Activated naive CD8-positive, alpha-beta T cell treated with anti-CD3 and anti-CD28 coated beads, Interleukin-2, amount 50 U/mL, for 16 hours (primary cell): ENCODE measurements at places on chromosomes 13 and 19.

DNA sequence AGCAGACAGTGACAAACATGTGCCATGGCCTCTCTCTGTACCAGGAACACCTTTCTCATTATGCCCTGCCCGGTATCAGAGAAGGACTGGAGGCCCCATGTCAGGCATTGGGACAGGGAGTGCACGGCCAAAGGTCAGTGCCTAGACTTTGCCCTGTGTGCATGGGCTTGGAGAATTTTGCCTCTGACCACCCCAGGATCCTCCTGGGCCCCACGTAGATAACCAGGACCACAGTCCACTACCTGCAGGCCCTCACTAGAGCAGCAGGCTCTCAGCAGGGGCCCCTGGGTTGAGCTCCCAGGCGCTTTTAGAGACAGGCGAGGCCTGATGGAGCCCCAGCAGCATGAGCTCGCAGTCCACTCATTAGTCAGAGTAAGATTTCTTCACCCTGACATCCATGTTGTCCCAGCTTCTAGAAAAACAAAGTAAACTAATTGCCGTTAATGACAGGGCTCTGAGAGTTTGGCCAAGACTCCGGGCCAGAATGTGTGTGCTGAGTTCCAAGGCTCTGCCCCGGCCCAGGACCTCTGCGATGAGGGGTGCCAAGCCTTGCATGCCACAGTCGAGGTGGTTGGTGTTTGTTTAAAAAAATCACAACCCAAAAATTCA, 42.7 kb downstream of the CAPN12 start:
- DNase-seq = no peak

DNA sequence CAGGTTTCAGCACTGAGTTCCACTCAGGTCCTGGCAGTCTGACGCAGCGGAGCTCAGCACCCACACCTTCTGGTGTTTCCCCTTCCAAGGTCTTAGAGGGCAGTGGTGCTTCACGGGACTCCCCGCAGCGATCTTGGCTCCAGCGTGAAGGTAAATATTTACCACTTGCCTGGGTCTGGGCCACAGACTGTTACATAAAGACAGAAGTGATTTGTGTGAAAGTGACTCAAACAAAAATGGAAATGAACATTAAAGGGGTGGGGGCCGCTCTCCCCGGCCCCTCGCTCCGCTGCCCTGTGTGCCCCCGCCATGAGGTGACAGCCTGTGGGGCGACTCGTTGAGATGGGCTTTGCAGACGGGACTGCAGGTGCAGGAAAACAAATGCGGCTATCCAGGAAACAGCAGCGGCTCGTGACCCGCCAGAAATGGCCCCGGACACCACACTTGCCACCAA, 55.0 kb downstream of the GGACT start:
- no peak for DNase-seq

DNA sequence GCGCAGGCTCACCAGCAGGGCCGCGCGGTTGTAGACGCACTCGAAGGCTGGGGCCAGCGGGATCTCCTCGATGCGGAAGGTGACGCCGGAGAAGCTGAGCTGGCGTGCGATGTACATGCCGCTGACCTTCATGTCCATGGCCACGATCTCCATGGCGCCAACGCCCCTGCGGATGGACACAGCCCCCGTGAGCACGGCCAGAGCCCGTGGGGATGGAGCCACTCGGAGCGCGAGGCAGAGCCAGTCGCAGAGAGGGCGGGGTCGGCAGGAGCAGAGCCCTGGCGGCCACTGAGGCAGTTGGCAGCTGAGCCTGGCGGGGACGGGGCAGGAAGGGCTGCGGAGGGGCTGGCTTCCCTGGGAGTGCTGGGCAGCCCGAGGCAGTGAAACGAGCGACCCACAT, 15.2 kb downstream of the GPX4 start:
- DNase-seq = no peak

GRCh38 chr19:19485161-19485997, 30.0 kb downstream of the TSSK6 start:
- no peak for DNase-seq

- DNase-seq = no peak
These were observed 29.1 kb upstream of the POP4 start for GRCh38 chr19:29576761-29577648.

GRCh38 chr13:25982907-25983306, 68.9 kb downstream of the SHISA2 start:
- DNase-seq = no peak

- DNase-seq = no peak
These were observed 13.3 kb upstream of the CACNG6 start for GRCh38 chr19:53977991-53978731.

DNA sequence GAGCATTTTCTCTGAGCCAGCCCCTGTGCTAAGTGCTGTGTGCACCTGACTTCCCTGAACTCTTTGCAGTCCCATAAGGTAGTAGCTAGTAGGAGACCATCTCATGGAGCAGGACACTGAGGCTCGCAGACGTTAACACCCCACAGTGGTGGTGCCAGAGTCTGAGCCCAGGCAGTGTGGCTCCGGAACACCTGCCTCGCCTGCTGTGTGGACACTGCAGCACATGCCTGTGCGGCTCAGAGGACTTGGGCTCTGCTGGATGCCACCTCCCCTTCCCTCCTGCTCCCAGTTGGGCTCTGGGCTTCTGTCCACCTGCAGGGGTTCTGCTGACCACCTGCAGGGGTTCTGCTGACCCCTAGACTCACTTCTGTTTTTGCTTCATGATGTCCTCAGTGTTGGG, 27.0 kb upstream of the SIGLEC11 start:
- DNase-seq = no peak

GRCh38 chr19:42093505-42093904, 17.5 kb downstream of the ZNF574 start:
- no peak for DNase-seq

DNA sequence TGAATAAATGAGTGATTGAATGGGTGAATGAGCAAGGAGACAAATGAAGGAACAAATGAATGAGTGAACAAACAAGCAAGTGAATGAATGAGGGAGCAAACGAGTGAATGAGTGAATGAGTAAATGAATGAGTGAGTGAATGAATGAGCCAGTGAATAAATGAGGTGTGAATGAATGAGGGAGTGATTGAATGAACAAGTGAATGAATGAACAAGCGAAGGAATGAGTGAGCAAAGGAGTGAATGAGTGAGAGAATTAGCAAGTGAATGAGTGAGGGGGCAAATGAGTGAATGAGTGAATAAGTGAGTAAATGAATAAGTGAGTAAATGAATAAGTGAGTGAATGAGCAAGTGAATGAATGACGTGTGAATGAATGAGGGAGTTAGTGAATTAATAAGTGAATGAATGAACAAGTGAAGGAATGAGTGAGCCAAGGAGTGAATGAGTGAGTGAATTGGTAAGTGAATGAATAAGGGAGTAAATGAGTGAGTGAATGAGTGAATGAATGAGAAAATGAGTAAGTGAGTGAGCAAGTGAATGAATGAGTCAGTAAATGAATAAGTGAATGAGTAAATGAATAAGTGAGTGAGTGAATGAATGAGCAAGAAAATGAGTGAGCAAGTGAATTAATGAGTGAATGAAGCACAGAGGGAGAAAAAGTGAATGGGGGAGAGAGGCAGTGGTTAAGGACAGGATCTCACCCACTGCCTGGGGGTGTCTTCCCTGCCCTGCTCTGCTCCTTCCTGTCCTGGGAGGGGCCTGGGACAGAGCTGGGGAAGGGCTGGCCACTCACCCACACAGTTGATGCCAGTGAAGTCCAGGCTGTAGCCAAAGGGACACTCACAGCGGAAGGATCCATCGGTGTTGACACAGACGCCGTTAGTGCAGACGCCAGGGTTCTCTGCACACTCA, 36.4 kb downstream of the CCL25 start:
- no peak for DNase-seq

GRCh38 chr19:45973553-45974338, at the start of gene NOVA2:
TSS of gene NOVA2 (minus strand) at chr19:45973865. CDS start at chr19:45973351, 514 bp downstream.
- no peak for DNase-seq

DNA sequence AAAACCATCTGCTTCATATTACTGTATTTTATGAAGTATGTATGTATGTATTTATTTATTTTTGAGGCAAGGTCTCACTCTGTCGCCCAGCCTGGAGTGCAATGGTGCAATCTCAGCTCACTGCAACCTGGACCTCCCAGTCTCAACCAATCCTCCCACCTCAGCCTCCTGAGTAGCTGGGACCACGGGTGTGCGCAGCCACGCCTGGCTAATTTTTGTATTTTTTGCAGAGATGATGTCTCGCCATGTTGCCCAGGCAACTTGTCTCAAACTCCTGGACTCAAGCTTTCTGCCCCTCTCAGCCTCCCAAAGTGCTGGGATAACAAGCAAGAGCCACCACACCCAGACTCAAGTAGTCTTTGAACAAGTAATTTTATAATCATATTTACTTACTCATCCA, 5.5 kb downstream of the KATNAL1 start:
- DNase-seq = no peak

DNA sequence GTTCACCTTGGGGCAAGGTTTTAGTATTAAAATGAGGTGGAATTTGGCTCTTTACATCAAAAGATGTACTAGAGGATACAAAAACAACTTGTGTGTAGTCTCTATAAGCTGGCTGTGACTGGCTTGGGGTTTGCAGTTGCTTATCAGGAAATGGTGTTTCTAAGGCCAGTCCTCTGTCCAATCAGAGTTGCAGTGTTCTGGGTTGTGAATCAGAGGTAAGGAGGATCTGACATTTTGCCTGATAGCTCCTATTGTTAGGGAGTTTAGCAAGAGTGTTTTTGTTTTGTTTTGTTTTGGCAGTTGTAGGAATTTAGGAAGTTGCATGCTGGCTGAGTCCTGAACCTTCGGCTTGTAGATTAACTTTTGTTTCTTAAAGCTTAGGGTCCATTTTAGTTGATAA, 20.1 kb upstream of the ESD start:
- DNase-seq = no peak

GRCh38 chr13:89865164-89866064, 1482.1 kb upstream of the MIR17HG start:
- DNase-seq = no peak

DNA sequence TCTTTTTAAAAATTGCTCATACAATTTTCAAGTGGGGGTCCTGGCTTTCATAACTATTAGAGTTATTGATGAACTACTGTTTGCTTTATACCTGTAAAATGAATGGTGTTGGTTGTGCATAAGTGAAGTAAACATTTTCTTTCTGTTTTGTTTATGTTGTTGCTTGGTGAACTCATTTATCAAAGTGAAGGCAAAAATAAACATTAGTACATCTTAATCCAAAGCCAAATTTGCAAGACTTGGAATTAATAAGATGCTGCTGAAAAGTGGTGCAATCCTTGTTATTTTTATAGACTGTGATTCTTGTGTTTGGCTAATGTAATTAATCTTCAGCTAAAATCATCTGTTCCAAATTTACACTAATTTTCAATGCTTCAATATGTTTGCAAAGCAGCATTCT, 24.4 kb upstream of the DCT start:
- no peak for DNase-seq

GRCh38 chr13:34561033-34561432, 381.0 kb upstream of the NBEA start:
- no peak for DNase-seq

- DNase-seq = peak; percentile 55
These were observed 5.7 kb downstream of the JAK3 start for GRCh38 chr19:17841810-17842662.

DNA sequence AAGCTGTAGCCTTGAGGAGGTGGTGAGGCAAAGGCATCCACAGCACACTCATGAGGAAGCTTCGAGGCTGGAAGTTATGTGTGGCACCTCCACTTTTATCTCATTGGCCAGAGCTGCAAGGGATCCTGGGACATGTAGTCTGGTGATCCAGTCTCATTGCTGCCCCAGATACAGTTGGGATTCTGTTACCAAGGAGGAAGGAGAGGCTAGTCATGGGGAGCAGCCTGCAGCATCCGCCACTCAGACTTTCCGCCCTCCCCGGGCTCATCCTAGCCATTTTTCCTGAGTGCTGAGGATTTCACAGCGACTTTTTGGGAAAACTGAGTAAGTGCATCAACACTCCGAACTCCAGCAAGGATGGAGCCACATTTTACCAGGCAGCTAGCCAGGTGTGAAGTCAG, 74.4 kb downstream of the DPF1 start:
- no peak for DNase-seq

DNA sequence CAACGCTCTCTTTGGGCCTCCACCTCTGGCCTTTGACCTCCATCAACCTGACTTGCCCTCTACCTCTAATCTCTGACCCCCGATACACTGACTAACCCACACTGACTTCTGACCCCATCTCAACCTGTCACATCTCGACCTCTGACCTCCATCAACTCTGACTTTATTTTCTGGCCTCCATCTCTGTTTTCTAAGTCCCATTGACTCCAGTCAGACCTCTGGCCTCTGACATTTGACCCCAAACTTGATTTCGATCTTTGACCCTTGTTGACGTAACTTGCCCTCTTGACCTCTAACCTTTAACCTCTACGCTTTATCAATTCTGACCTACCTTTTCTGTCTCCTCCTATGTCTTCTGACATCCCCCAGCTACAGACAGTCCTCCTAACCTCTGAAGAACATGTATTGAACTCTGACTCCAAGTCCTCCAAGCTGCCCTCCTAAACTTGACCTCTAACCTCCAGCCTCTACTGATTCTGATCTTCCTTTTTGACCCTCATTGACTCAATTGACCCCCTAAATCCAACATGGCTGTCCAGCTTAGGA, 780 bp downstream of the ACP4 start:
- no peak for DNase-seq

- DNase-seq = no peak
These were observed 4.1 kb upstream of the CD79A start for GRCh38 chr19:41872775-41873647.

DNA sequence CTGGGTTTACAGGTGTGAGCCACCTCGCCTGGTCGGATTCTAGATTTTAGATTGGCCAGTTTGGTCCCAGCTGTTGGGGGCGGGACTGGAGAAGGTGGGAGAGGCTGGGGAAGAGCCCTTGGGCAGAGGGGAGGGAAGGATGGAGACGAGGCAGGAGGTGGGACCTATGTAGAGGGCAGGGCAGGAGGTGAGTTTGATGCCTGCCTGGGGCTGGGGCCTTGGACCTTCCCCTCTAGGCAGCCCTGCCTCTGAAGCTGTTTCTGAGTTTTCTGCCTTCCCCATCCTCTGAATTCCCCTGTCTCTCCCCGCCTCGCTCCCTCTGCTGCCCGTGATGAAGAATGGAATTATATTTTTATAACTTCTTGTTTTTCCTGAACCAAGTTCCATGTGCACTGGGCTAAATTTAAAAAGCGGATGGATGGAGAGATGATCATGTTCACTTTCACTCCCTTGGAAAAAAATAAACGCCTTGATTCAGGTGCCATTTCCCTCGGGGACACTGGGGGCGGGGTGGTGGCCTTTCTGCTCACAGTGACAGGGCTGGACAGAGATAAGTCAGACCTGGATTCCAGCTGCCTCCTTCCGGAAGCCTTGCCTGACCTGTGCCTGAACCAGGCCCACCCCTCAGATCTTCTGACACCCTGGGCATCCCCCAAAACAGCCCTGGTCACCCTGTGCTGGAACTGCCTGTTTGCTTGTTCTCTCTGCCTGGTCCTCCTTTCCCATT, 16.5 kb upstream of the TNFAIP8L1 start:
- DNase-seq = no peak

- no peak for DNase-seq
These were observed 65.4 kb upstream of the SOX1 start for GRCh38 chr13:112001571-112001970.

GRCh38 chr13:105638426-105638825, 897.0 kb downstream of the EFNB2 start:
- DNase-seq = no peak
